AG09319 (cell line): ENCODE measurements at places on chromosomes 13 and 19.

DNA sequence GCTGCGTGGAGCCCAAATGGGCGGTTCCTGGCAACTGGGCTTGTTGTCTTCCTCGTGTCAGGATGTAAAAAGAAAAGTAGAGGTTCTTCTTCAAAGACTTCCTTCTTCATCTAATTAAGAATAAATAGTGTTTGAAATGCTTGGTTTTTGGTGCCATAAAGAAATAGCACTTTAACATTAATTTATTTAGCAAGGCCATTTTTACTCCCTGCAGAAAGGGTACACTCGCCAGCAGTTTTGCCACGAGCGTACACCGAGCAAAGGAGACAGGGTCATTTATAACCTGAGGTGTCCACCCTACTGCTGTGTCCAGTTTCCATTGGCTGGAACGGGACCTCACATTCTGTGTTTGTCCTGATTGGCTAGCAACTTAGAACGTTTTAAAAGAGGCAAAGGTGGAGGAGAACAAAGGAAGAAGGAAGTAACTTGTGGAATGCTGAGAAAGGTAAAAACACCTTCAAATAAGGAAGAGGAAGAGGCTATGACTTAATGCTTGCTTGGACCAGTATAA, 21.8 kb upstream of the OR10H1 start:
- no peak for DNase-seq

GRCh38 chr13:22506096-22506691, 674.6 kb upstream of the SGCG start:
- no peak for DNase-seq

- no peak for DNase-seq
Observed at GRCh38 chr13:47433461-47434005, 536.7 kb upstream of the HTR2A start.

DNA sequence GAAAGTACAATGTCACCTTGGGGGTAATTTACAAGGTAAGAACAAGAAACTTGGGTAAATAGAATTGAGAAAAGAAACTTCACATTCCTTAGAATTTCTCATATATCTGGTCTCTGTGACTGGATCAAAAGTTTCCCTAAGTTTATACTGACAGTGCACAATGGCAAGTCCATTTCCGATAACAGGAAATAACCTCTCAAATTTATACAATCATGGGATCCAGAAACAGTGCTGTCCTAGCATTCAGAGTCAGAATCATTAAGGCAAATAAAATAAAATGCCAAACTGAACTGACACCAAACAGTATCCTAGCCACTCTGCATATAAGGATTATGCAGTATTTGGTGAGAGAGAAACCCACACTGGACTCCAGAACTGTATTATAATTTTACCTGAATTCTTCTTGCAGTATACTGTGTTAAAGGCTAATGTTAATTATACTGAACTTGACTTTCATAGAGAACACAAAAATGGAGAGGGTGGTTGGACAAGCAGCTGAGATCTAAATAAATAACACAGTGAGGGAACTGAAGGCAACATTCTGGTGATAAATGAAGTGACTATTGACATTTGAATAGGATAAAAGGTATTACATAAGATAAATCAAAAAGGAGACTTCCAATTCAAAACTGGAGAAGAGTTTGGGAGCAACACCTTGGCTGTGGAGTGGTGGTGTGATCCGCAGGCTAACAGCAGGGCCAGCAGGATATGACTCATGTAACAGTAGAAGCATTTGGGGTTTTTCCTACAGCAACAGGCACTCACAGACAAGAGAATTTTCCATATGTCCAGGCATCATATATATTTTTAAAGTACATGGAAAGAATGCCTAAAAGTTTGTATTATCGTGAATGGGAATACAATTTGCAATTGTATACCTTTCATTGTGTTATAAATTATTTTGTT, 932.5 kb upstream of the MIR17HG start:
- DNase-seq, result peak; percentile 4

DNA sequence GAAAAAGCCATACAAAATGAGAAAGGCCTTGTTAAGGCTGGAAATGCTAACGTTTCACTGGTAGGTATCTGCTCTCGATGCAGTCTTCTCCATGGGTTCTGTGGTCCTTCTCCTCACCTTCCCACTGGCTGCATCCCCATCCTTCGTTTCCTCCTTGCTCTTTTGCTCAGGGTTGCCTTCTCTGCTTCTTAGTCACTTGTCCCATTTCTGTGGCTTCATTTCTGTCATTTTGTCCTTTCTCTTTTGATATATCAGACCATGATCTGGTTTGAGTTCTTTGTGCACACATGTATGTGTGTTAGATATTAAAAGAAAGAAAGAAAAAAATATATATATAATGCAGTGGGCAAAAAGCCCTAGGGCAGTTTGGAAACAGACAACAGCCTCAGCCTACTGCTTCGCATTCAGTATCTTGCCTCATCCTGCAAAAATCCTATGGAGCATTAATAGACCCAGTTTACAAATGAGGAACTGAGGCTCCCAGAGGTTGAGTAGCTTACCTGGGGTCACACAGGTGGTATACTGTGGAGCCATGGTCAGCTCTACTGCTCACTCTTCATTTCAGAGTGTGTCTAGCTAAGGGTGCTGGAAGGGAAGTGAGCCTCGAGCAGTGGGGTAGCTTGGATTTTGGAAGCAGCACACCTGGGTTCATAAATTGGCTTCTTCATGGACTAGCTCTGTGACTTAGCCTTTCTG, 57.6 kb upstream of the MEDAG start:
- DNase-seq, result no peak
